Left cardiac atrium (tissue), 4 donors: ENCODE measurements at places on chromosomes 2 and 18. TPM values are rescaled to one million over a fixed set of nuclear protein-coding genes. Genes with fewer than 3 reads are reported as not detected.

The FN1 gene
- 245 TPM for total RNA-seq

The DQX1 gene
- total RNA-seq = not detected

The SEPTIN10 gene
- total RNA-seq = 63.4 TPM

The NT5DC4 gene
- total RNA-seq = not detected

GRCh38 chr2:96839293-96839874 lies 4.4 kb downstream of the ANKRD23 start:
- peak; percentile 65 for DNase-seq

DNA sequence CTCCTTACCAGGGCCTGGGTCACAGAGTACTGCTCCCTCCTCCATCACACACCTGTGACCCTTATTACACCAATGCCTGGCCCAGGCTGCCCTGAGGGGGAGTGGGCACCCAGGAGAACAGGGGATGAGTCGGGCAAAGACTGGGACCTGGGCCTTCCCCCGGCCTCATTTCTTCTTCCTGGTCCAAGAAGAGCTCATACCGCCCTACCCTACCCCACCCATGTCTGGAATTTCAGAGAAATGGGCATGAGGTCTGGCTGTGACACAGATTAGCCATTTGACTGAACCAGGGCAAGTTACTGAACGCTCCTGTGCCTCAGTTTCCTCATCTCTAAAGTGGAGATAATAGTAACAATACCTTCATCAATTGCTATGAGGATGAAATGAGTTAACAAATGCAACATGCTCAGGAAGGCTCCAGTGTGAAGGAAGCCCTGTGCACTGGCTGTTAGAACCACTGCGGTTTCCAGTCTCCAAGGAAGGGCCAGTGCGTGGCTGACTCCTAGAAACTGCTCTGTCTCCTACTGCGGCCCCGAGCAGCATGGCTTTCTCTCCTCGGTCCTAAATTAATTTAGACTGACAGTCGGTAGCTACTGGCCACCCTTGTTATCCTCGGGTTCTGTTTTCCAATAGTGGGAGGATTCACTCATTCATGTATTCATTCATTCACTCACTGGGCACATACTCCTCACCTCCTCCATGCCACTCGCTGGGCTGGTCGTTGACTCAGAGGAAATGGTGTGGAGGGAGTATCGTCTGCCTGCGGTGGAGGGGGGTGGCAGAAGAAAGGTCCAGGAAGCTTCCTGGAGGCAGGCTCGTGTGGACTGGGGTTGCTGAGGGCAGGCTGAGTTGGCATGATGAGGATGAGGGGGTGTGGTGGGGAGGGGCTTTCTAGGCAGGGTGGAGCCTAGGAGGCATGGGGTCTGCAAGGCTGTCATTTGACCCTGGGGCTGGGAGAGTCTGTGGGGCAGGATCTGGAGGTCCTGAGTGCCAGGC lies 175.6 kb downstream of the GLI2 start:
- no peak for DNase-seq

- DNase-seq = no peak
Measured at GRCh38 chr2:98134172-98135005, 47.4 kb downstream of the VWA3B start.

DNA sequence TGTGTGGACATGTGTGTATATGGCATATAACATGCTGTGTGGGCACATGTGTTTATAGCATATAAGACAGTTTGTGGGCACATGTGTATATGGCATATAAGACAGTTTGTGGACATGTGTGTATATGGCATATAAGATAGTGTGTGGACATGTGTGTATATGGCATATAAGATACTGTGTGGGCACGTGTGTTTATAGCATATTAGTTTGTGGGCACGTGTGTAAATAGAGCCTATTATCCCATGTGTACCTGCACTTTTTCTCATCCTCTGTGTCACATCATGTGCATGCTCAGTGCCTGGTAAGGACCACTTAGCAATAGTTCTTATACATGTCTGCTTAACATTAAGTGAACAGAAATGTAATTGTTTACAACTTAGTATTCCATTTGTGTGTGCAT lies 45.2 kb downstream of the TPO start:
- no peak for DNase-seq
